Urinary bladder (tissue), 4 donors: ENCODE measurements at places on chromosomes 13 and 19.
A peak's percentile ranks its signal among the peaks of the same experiment; 100 is the strongest.

DNA sequence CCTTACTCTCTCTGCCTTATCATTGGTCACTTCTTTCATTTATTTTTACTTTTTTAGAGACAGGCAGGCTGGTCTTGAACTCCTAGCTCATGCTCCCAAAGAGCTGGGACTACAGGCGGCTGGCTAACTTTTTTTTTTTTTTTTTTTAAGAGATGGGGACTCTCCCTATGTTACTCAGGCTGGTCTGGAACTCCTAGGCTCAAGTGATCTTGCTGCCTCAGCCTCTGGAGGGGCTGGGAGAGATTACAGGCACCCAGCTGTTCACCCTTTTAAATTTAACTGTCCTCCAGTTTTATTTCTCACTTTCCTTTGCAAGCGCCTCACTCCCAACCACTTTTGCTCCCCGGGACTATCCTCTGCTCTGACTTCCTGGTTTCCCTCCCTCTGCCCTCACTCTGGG, 5.6 kb upstream of the CLDN10 start:
- DNase-seq = no peak

DNA sequence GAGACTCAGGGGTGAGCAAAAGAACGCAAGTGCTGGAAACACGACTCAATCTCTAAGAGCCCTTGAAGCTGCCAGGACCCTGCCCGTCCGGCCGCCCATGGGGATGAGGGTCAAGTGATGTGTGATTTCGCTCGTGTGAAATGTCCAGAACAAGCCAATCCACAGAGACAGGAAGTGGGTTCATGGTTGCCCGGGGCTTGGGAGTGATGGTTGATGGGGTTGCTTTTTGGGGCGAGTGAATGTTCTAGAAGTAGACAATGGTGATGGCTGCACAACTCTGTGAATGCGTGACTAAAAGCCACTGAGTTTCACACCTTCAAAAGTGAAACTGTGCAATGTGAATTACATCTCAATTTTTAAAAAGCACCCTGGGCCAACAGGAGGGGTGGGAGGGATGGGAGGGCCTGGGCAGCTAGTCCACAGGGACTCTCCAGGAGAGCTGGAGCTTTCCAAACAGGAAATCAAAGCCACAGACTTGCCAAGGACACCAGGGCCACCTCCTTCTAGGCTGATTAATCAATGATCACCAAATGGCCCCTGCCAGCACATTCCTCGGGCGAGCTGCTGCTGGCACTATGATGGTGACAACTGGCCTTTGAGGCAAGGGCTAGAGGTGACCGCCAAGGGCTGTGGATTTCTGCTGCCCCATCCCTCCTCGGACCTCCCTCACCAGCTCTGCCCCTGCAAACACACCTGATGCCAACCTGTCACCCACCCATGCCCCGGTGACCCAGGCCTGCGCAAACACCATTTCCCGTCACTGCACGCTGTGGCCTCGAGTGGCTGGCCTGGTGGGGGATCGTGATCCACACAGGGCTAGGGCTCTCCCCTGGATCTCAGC, 14.0 kb downstream of the DPP9 start:
- no peak for DNase-seq

- no peak for DNase-seq
Observed at GRCh38 chr19:21314676-21315075, 14.5 kb downstream of the ZNF708 start.

DNA sequence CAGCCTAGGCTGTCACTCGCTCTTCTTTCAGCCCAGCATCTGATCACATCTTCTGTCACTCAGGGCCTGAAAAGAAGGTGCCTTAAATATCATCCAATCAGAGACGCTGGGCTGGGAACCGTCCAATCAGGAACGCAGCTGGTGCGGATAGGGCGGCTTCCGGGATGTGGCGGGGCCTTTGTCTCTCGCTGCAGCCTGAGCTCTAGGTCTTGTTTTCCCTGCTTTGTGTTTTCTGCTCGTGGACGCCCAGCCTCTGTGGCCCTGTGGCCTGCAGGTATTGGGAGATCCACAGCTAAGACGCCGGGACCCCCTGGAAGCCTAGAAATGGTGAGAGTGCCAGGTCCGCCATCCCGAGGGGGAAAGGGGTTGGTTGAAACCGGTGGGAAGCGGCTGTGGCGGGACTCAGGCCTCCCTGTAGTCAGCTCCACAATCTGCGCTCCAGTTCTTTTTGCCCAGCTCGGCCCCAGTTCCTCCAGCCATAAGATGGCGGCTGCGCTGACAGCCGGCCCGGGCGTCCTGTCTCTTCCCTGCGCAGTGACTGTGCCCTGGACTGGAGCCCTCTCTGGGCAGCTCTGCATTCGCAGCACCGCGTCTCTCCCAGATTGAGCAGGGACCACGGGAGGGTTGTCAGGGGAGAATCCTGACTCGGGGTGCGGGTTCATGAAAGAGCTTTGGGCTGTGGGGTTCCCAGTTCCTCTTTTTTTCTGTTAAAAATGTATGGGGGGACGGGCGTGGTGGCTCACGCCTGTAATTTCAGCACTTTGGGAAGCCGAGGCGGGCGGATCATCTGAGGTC, at the start of gene ZNF85:
Gene ZNF85 (plus strand): TSS at position 175 of the 795 bp plus-strand sequence. CDS start 150 bp downstream, at position 325.
- DNase-seq = peak; percentile 88

DNA sequence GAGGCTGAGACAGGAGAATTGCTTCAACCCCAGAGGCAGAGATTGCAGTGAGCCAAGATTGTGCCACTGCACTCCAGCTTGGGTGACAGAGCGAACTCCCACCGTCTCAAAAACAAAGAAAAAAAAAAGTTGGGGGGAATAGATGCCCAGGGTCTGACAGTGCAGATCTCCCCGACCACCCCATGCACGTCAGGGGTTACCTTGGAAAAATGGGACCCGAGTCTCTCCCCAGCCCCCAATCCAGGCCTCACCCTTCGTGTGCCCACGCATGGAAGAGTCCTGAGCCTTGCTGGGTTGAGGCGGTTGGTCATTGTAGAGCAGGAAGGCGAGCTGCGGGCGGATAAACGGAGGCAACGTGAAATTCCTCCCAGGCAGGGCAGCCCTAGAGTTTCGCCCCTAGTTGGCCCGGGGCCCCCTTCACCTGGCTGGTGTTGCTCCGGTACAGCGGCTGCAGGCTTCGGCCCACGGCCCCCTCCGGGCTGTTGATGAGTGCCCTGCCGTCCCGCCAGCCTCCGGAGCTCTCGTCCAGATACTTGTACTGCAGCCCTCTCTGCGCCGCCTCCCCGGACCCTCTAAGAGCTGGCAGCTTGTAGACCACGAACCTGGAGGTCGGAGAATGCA, 588 bp downstream of the DNASE2 start:
- DNase-seq = no peak
